ENCODE measurements at places on chromosomes 11 and 22.

GRCh38 chr11:60889869-60890311 lies 16.5 kb downstream of the PRPF19 start:
- DNase-seq: no peak

GRCh38 chr11:120096369-120097191 lies 41.3 kb downstream of the TRIM29 start:
- DNase-seq: no peak

DNA sequence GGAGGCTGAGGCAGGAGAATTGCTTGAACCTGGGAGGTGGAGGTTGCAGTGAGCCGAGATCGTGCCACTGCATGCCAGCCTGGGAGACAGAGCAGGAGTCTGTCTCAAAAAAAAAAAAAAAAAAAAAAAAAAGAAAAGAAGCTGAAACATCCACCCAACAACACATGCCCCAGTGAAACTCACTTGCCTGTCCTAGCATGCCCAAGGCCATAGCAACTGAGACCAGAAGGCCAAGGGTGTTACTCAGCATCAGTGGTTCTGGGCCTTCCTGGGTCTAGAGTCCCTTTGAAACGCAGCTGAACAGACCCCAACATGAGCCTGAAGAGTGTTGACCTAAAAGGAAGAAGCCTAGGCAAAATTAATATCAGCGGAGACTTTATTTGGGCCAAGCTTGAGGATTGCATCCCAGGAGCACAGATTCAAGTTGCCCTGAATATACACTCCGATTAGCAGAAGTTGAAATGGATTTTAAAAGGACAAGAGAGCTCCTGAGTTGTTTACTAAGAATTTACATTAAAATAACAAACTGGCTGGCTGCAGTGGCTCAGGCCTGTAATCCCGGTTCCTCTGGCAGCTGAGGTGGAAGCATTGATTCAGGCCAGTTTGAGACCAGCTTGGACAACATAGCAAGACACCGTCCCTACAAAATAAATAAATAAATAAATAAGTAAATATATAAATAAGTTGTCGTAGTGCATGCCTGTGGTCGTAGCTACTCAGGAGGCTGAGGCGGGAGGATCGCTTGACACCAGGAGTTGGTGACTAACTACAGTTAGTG lies 7.0 kb downstream of the PRDX5 start:
- no peak for DNase-seq

GRCh38 chr11:95760941-95761340 lies 28.6 kb downstream of the FAM76B start:
- no peak for DNase-seq

DNA sequence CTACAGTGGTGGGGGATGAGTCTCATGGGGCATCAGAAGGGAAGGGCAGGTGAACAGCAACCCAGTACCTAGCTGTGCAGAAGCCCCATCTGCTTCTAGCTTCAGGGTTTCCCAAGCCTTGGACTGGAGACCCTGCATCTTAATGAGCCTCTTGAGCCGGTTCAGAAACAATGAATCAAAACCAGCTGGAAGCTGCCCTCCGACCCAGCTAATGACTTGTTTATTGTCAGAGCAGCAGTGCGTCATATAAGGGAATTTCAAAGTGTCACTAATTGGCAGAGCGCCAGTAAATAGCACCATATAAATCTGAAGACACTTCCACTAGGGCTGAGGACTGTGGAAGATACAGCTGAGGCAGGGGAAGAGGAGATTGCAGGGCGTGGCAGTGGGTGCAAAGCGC lies 57.5 kb downstream of the RPUSD4 start:
- DNase-seq: no peak

DNA sequence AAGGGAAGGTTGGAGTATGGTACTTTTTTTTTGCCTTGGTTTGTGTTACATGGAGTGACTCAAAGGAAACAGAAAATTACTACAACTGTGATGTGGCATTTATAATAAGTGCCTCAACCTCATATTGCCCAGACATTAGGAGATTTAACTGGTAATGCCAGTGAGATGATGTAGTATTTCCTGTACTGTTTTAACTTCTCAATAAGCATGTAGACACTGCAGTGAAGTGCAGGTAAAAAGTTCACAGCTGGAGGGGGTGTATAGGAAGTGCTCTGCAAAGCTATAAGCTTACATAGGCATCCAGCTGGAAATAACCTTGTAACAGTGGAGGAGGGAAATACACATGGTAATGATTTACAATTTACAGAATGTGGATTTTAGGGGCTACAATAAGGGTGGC lies 138.2 kb upstream of the MTMR2 start:
- no peak for DNase-seq

- no peak for DNase-seq
These were observed 32.5 kb upstream of the NUCB2 start for GRCh38 chr11:17244046-17244445.

Measured in NK-92 treated with Interleukin-12 subunit alpha and Interleukin-12 subunit beta, amount 100 ng/mL, for 24 hours (cell line).